Pancreas (tissue), 10 donors: ENCODE measurements at places on chromosomes 1 and 21. TPM values are rescaled to one million over a fixed set of nuclear protein-coding genes. Genes with fewer than 3 reads are reported as not detected.

DNA sequence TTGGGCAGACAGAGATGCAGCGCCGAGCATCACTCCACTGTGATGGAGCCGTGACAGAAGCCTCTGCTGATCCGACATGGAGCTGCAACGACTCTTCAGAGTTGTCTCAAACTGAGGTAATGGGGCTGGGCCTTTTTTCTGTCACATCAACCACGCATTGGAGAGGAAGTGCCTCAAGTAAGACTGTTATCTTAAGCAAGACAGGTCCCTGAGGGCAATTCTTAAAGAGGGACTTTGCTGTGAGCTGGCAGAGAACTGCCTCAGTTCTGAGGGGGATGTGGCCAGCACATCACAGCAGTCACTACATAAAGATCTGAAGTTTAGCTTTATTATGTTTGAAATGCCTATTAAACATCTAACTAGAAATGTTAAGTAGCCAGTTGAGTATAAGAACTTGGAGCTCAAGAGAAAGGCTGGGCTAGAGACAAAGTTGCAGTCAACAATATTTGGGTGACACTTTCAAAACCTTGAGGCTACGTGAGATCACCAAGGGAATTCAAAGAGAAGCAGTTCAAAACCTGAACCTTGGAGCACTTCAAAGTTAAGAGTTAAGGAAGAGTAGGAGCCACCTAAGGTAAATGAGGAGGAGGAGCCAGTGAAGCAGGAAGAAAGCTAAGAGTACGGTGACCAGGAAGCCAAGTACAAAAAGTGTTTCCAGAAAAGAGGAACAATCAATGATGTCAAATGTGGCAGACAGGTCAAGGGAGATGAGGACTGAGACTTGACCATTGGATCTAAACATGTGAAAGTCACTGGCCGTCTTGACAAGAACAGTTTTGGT lies 54.2 kb upstream of the BCL9 start:
- DNase-seq: no peak
- H3K27me3 ChIP-seq: no peaks in the 10 kb centered on the region
- H3K27ac ChIP-seq: no peak overlapping the region
- H3K4me1 ChIP-seq: no peaks in the 10 kb centered on the region
- H3K36me3 ChIP-seq: no peaks in the 10 kb centered on the region

- H3K4me3 ChIP-seq: peak overlapping the region; percentile 47
- H3K4me1 ChIP-seq: no peaks in the 10 kb centered on the region
- no peaks in the 10 kb centered on the region for H3K27me3 ChIP-seq
- peak overlapping the region; percentile 94 for H3K27ac ChIP-seq
Measured at GRCh38 chr21:37564341-37564923, 197.9 kb downstream of the DYRK1A start.

GRCh38 chr1:32636914-32637645 lies 13.3 kb downstream of the ZBTB8OS start:
- no peak for DNase-seq
- no peak overlapping the region for H3K27ac ChIP-seq
- H3K27me3 ChIP-seq: no peaks in the 10 kb centered on the region
- H3K4me3 ChIP-seq: no peak overlapping the region
- H3K36me3 ChIP-seq: peaks cover 6% of the 10 kb centered on the region

The MXRA8 gene
- total RNA-seq: 1.6 TPM

The OR2AJ1 gene
- total RNA-seq: not detected

The PTGS2 gene
- total RNA-seq: 1.9 TPM

DNA sequence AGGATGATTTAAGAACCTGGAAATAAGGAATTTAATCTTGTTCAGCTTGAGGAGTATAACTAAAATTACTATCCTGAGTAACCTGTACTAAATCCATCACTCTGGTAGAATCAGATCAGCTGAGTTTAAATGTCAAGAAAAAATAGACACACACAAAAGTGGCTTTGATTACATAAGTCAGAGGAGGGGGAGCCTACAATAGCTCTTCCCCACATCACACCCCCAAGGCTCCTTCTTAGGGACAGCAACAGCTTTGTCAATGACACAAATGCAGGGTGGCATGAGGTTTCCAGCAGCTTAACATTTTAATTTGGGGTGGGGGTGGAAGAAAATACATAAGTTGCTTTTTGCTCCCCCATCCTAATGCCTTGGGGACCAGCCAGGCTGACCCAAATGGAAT lies 12.6 kb upstream of the NUP210L start:
- H3K27me3 ChIP-seq: no peaks in the 10 kb centered on the region
- no peak overlapping the region for H3K4me3 ChIP-seq
- peaks cover 33% of the 10 kb centered on the region for H3K36me3 ChIP-seq
- DNase-seq: no peak

DNA sequence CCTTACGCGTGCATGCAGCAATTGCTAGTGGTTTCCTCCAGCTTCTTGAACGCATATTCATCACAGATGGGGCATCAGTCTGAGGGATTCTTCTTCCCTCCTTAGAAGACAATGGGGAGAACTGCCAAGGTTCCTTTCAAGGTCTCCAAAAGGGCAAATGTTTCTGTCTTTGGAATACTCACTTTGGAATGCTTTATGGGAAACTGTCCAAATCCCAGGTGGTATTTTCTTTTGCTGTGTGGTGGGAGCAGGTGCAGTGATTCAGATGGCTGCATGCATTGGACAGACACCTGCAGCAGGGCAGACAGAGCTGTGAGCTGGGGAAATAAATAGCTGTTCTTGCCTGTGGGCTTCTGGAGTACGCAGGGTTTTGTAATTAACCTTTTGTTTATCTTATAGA lies 40.5 kb downstream of the URB2 start:
- H3K4me3 ChIP-seq: no peak overlapping the region
- H3K27ac ChIP-seq: no peak overlapping the region
- H3K27me3 ChIP-seq: no peaks in the 10 kb centered on the region
- no peaks in the 10 kb centered on the region for H3K4me1 ChIP-seq
- H3K36me3 ChIP-seq: no peaks in the 10 kb centered on the region
- no peak for DNase-seq

The PROX1 gene
- 33.1 TPM for total RNA-seq

DNA sequence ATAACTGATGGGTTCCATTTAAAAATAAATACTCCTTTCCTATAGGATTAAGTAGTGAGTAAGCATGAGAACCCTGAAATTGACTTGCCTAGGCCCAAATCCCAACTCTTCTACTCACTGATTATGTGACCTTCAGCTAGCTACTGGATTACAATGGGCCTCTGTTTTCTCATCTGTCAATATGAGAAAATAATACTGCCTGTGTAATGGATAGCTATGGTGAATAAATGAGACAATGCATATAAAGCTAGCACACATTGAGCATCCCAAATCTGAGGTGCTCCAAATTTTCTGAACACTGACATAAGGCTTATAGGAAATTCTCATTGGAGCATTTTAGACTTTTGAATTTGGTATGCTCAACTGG lies 5.3 kb upstream of the LRRC8C start:
- no peak for DNase-seq
- H3K27me3 ChIP-seq: no peaks in the 10 kb centered on the region
- H3K4me3 ChIP-seq: no peak overlapping the region
- H3K36me3 ChIP-seq: no peaks in the 10 kb centered on the region
- no peak overlapping the region for H3K27ac ChIP-seq

The FAM72B gene
- total RNA-seq: not detected

DNA sequence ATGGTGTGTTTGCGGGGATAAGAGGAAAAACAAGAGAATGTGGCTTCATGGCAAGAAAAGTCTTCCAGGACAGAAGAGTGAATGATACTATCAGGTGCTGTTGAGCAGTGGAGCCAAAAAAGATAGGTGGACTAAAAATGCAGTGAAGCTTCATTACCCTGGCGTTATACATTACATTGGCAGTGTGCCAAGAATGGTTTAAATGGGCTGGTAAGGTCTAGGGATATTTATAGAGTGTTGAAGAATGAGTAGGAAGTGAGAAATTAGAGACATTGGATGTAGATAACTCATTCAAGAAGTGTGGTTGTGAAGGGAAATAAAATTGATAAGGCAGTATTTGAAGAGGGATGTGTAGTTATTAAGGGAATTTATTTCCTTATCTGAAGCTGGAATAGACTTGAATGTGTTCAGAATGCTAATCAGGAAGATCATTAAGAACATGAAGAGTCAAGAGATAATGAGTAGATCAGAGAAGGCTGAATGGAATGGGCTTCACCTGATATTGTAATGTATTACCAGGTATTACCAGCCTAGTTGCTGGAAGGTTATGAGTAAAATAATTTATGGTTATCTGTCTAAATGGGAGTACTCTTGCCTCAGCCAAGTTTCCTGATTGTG lies 72.7 kb downstream of the MAST2 start:
- H3K4me3 ChIP-seq: no peak overlapping the region
- no peaks in the 10 kb centered on the region for H3K36me3 ChIP-seq
- H3K27me3 ChIP-seq: no peaks in the 10 kb centered on the region
- H3K27ac ChIP-seq: no peak overlapping the region
- DNase-seq: no peak

The KIF26B gene
- total RNA-seq: 0.28 TPM

GRCh38 chr21:14594967-14595366 lies 48.9 kb upstream of the SAMSN1 start:
- H3K36me3 ChIP-seq: no peaks in the 10 kb centered on the region
- H3K4me1 ChIP-seq: no peaks in the 10 kb centered on the region
- no peak overlapping the region for H3K27ac ChIP-seq
- DNase-seq: no peak
- H3K4me3 ChIP-seq: no peak overlapping the region
- H3K27me3 ChIP-seq: no peaks in the 10 kb centered on the region

The KCTD3 gene
- total RNA-seq: 27.5 TPM

The VCAM1 gene
- total RNA-seq: 98.5 TPM

GRCh38 chr1:105914403-105914802 lies 1142.1 kb upstream of the PRMT6 start:
- no peaks in the 10 kb centered on the region for H3K36me3 ChIP-seq
- H3K4me1 ChIP-seq: no peaks in the 10 kb centered on the region
- H3K27ac ChIP-seq: no peak overlapping the region
- no peak overlapping the region for H3K4me3 ChIP-seq
- peak; percentile 14 for DNase-seq

The TP73 gene
- 0.46 TPM for total RNA-seq

The MCOLN2 gene
- total RNA-seq: 0.70 TPM

DNA sequence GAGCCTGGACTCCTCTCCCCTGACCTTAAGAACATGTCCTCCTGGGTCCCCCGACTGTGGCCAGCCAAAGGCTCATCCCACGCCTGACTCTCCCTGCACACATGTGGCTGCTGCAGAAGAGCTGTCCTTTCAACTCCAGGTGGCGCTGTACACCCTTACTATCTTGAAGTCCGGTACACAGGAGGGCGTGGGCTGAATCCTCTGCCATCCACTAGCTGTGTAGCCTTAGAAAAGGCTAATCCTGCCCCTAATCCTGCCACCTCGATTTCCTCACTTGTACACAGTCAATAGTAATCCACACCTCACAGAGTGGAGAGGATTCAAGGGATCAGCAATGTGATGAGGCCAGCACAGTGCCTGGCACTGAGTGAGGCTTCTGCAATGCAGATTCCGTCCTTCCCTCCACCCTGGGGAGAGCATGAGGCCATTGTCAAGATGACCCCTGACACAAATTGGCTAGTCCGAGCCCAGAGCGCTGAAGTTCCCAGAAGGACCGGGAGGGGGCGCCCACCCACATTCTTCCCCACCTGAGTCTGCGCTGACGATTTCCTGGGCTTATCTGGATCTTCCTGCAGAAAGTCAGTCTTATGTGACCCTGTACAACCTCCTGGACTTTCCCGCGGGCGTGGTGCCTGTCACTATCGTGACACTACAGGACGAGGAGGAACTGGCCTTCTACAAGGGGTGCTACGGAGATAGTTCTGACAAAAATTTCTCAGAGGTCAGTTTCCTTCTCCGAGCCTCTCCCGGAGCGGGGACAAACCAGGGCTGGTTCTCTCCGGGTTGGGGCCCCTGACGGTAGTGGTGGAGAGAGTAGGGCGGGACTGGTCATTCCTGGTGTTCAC lies 47.1 kb upstream of the DMBX1 start:
- no peaks in the 10 kb centered on the region for H3K4me1 ChIP-seq
- H3K4me3 ChIP-seq: peak overlapping the region; percentile 43
- H3K27me3 ChIP-seq: no peaks in the 10 kb centered on the region
- no peaks in the 10 kb centered on the region for H3K36me3 ChIP-seq

GRCh38 chr1:17503146-17503545 lies 36.4 kb upstream of the ARHGEF10L start:
- H3K27ac ChIP-seq: no peak overlapping the region
- no peak for DNase-seq
- no peaks in the 10 kb centered on the region for H3K27me3 ChIP-seq

GRCh38 chr1:205285381-205286101 lies 36.0 kb downstream of the NUAK2 start:
- DNase-seq: no peak
- no peaks in the 10 kb centered on the region for H3K27me3 ChIP-seq
- no peak overlapping the region for H3K4me3 ChIP-seq
- no peaks in the 10 kb centered on the region for H3K36me3 ChIP-seq
- no peaks in the 10 kb centered on the region for H3K4me1 ChIP-seq
- H3K27ac ChIP-seq: peak overlapping the region; percentile 54

The C2CD4D gene
- 0.35 TPM for total RNA-seq

GRCh38 chr1:235161685-235162327 lies 756 bp upstream of the RBM34 start:
- H3K27me3 ChIP-seq: no peaks in the 10 kb centered on the region
- H3K4me1 ChIP-seq: peaks cover 10% of the 10 kb centered on the region
- no peaks in the 10 kb centered on the region for H3K36me3 ChIP-seq
- H3K4me3 ChIP-seq: peak overlapping the region; percentile 53
- H3K27ac ChIP-seq: peak overlapping the region; percentile 84

DNA sequence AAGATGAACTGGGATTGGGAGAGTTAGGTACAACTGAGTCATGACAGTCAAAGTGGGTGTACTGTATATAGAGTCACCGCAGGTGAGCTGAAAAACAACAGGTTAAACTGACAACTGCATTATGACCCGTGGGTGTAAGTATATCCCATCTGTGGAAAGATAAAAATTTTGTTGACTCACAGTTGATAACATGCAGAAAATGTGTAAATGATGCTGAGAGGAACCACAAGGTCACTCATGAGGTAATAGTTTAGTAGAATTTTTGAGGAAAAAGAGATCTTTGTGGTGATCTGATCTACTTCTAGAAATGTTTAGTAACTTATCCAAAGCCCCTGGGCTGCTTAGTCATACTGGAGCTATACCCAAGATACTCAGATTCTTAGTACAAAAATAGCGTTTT lies 838 bp downstream of the OR2C3 start:
- no peak overlapping the region for H3K4me3 ChIP-seq
- H3K27ac ChIP-seq: no peak overlapping the region
- no peaks in the 10 kb centered on the region for H3K36me3 ChIP-seq
- H3K4me1 ChIP-seq: no peaks in the 10 kb centered on the region

DNA sequence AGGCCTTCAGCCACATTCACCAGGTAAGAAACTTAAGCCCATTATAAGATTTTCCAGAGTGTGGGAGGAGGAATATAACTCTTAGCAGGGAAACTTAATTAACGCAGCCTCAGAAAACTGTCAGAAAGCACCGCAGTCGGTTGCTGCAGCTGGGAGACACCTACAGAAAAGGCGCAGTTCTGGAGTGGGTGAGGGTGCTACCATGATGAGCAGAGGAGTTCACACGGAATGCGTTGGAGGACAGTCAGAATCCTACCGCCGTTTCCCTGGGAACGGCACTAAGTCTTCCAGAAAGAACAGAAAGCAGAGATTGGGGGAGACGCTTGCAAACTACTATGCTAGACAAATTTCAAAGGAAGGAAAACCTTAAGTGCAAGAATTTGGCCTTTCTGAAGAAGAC lies 6.4 kb downstream of the ACTN2 start:
- no peak overlapping the region for H3K4me3 ChIP-seq
- no peaks in the 10 kb centered on the region for H3K36me3 ChIP-seq
- peaks cover 3% of the 10 kb centered on the region for H3K4me1 ChIP-seq
